ENCODE measurements at places on chromosomes 2 and 18.

DNA sequence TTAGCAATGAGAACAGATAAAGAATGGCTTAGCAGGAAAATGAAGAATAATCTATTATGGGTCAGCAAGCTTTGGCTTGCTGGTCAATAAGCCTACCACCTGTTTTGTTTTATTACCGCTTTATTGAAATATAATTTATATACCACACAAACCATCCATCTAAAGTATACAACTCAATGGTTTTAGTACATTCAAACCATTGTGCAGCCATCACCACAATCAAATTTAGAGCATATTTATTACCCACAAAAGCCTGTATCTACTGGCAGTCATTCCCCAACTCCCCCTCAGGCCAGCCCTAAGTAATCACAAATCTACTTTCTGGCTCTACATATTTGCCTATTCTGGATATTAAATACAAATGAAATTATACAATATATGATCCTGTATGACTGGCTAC lies 17.2 kb downstream of the PPP3R1 start:
- no peak for DNase-seq

DNA sequence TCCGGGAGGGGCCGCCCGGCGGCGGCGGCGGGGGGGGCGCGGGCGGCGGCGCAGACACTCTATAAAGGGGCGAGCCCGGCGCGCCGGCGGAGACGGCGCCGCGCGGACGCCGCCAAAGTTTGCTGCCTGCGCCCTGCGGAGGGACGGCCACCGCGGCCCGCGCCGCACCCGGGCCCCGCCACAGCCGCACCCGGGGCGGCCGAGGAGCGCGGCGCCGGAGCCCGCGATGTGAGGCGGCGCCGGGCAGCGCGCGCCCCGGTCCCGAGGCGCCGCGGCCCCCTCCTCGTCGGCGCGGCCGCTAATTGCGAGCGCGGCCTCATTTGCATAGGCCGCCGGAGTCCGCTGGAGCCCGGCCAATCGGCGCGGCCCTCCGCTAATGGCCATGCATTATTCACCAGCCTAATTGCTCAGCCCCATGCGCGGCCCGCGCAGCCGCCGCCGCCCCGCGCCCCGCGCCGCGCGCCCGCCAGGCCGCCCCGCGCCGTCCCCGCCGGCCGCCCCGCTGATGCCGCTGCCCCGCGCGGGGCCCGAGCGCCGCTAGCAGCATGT lies at the start of gene SALL3:
Gene SALL3, plus strand, starts transcription at position 89 of the 549 bp plus-strand sequence. Its CDS starts 457 bp downstream, at position 546.
- peak; percentile 47 for DNase-seq

DNA sequence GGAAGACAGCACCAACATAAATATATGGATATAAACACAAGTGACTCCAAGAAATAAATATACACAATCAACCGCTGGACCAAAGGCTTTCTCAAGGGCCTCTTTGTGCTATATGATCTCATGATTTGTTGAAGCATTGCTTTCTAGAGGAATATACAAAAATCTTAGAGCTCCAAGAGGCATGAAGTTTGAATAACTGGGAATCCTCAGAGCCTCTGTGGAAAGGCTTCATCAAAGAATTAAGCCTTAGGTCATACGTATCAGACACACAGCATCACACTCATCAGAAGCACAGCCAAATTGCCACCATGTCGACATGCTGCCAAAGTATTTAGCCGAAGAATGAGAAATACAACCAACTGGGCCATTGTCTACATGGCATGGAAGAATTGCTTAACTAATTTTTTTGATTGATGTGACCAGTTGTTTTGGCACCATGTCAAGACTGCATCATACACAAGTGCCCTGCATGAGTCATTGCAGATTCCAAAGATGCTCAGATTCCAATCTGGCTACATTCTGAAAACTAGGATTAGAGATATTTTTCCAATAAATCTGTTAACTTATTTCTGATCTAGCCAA lies 860.6 kb upstream of the ZEB2 start:
- no peak for DNase-seq

- no peak for DNase-seq
Observed at GRCh38 chr2:30152385-30152784, 5.6 kb downstream of the YPEL5 start.

GRCh38 chr2:52934323-52934898 lies 833.2 kb upstream of the CHAC2 start:
- DNase-seq = no peak

DNA sequence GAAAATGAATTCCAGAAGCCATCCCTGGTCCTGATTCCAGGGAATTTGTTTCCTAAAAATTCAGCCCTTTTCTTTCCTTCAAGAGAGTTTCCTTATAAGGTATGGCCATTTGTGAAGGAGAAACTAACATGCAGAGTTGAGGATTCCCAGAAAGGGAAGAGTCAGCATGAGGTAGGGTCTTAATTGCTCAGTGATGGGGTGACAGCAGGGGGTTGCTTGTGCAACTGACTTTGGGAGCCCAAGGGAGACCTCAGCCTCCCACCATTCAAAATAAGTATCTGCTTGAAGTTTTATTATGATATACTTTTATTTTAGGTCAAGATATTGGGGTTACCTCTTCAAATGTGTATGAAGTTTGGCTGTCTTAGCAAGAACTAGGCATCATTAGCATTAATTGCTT lies 74.9 kb upstream of the CELF4 start:
- DNase-seq = no peak

- DNase-seq = no peak
Observed at GRCh38 chr2:57402755-57403154, 643.9 kb upstream of the VRK2 start.

- DNase-seq = no peak
Observed at GRCh38 chr2:40511661-40512213, 59.8 kb upstream of the SLC8A1 start.

GRCh38 chr18:43661570-43661969 lies 384.3 kb upstream of the SYT4 start:
- DNase-seq = no peak

DNA sequence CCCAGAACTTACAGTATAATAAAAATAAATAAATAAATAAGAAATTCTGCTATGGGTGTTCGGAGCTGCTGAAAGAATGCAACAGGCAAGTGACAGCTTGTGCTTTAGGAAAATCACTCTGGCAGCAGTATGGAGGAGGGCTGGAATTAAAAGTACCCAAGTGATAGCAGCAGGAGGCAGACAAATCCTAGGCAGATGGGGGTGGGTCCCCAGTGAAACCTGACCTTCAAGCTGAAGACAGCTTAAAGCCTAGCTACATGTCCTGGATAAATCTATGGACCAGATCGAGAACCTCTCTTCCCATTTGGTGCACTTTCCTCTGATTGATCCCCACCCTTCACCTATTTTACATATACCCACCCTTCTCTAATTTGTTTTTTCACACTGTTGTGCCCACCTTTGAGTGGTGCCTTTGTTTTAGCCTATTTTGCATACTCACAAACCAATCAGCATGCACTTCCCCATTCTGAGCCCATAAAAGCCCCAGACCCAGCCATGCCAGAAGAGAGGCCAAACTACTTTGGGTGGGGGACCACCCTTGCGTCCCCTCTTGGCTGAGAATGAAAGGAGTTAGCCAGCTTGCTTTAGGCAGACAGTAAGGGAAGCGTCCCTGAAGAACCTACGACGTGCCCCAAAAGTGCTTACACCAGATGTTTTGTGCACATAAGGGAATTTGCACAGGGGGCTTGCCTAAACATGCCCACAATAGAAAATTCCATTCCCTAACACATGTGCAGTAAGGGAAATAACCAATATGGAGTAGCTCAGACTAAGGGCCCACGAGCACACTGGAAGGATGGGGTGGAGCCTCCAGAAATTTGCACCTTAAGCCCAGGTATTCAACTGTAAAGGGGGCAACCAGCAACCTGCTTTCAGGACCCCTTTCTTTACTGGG lies 3.0 kb downstream of the METTL8 start:
- DNase-seq = no peak

DNA sequence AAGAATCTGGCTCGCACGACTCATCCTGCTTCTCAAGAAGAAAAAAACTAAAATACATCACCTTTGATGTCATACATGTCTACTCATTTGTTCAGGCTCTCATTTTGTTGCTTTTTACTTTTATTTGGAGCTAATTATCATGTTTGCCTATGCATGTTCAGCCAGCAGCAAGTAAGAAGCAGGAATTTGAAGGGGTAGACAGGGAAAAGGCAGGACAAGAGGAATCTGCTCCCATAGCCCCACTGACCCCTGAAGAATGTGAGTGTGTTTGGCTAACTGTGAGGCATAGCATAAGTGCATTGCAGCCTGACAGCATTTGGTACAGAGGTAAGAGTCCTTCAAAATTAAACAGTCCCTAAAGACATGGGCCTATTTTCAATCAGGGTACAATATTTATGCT lies 72.7 kb downstream of the NYAP2 start:
- no peak for DNase-seq

GRCh38 chr2:200814276-200814815 lies 2.6 kb downstream of the BZW1 start:
- no peak for DNase-seq

DNA sequence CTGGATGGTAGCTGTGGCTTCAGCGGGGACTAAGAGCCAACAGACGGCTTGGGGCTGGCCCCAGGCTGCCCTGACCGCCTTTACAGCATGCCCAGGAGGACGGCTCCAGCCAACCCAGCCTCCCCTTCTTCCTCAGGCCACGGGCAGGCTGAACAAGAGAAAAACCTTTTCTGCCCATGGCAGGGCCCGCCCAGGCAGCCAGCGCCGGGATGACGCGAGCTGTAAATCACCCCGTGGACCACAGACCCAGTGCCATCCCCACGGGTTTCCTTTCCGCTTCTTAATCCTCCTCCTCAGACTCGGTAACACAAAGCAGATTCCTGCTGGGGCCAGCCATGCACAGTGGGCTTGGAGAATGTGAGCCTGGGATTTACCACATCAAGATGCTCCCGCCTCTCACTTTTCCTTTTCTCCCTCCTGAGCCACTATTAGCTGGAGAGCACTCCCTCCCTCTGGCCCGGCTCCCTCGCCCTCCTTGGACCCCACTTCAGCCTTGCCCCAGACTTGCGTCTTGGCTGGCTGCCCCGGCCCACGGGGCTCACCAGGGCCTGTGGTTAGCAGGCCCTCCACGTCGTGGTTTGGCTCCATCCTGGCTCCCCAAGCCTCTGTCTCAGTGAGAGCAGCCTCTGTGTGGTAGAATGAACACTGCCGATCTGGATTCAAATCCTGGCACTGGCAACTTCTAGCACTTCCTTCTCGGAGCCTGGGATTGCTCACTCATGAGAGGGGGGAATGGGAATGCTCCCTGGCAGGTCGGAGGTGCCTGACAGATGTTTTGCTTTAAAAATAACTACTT lies 31.4 kb downstream of the ATOH8 start:
- DNase-seq = peak; percentile 76

DNA sequence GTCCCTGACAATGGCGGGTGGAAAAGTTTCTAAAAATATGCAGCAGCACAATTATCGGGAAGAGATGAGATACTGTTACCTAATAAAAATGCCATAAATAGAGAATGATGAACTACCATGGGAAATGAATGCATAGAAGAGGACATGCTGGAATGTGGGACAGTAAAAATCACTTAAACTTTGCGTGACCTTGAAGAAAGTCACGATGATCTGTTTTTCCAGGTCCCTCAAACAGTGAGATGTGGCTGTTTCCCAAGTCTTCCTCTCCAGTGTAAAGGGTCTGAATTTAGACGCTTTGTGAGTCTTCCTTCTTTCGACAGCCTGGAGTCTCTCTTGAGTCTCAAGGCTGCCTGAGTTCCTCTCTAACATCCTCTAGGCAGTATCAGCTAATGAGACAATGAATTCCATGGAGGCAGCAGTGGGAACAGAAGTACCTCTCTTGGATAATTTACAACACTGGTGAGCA lies 1.4 kb downstream of the CLUL1 start:
- DNase-seq = no peak

GRCh38 chr2:44940049-44940494 lies 1.4 kb upstream of the SIX3 start:
- no peak for DNase-seq

DNA sequence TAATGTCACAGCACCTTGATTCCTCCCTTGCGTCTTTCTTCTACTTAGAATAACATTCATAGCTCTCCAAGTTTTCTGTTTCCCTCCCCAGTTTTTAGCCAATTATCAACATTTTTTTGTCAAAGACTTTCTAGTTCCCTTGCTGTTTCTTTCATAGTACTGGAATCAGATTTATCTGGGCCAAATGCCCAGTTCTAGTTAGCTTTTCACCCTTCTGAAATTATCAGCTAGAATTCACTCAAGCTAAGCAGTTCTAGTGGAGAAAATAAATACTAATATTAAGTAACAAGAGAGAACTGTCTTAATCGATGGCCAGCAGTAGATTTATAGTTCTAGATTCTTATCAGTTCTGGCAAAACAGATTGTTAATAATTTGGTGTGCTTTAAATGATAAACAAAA lies 36.2 kb downstream of the EFEMP1 start:
- no peak for DNase-seq

- no peak for DNase-seq
Observed at GRCh38 chr2:42085706-42086487, 38.1 kb downstream of the PKDCC start.

- no peak for DNase-seq
Observed at GRCh38 chr2:119112770-119113488, 45.6 kb downstream of the C1QL2 start.

DNA sequence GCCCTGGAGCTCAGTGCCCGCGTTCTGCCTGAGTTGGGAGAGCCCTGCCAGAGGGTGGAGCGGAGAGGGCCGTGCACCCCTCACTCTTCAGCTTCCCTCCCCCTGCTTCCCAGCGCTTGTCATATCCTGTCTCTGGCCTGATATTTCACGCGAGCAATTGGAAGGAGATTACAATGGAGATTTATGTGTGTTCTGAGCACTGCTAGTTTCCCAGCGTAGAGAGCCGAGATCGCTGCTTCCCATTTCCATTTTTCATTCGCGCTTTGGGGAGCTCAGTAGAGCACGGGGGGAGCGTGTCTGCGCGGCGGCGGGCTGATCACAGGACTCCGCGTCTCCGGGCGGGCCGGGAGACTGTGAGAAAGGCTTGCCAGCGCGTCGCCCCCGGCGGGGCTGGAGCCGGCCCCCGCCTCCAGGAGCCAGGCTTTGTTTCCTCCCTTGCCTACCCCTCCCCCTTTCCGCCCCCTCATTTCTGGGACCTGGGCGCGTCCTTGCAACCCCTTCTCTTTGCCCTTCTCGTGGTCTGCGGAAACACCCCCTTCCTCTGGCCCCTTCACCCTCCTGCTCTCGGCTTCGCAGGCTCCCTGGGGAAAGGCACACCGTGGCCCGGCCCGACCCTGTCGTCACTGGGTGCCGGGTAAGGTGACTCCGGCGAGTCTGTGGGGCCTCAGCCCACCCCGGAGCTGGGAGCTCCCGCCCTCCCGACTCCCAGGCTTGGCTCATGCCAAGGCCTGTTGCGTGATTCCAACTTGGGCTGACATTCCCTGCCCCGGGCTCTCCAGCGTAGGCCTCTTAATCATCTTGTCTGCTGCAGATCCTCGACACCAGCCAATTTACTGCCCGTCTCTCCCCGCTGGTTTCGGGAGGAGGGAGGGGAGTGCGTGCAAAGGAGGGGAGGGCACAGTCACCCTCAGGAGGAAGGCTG lies 5.8 kb downstream of the DLX2 start:
- no peak for DNase-seq

GRCh38 chr18:42480441-42480840 lies 525.4 kb downstream of the PIK3C3 start:
- no peak for DNase-seq

DNA sequence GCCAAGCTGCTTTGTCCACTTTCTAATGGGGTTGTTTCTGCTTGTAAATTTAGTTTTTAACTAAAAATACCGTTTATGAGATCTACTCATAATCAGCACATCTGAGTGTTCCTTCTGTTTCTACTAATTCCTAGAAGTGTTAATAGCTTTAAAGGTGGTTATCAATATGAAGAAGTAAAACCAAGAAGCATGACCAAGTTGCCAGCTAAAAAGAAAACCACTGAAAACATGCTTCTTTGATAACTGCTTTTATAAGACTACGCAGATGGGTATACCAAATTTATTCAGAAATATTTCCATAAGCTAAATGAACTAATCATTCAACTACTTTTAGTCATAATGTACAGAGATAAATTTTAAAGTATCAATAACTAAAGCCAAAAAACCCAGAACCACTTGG lies 101.8 kb downstream of the C2orf74 start:
- DNase-seq = no peak
